ENCODE measurements at places on chromosomes 5 and 9.

DNA sequence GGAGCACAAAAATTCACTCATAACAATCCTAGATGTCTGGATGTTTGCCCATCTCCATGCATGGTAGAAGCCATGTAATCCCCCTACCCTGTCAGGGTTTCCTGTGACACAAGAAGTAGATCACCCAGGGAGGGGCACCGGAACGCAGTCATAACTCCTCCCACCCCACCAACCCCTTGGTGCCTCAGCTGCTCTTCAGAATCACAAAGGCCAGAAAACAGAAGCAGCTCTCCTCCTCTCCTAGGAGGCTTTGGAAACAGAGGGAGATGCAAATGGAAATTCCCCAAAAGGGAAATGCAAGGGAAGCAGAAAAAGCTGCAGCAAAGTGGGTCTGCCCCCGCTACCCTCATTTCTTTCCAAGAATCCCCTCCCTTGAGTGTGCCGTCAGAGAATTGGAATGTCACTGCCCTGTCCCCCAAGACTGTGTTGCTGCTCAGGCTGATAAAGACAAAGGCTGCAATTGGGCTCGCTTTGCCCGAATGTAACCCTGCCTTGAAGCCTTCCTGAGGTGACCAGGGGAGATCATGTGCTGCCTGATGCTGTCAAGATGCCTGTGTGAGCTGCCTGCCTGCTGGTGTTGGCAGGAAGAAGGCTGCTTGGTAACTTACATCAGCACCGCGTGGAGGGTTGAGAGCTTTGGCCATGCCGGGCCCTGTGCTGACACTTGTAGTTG, 65.5 kb upstream of the ABCA1 start:
- DNase-seq, result peak; percentile 52

- DNase-seq, result no peak
Measured at GRCh38 chr5:172194985-172195774, 1.2 kb downstream of the EFCAB9 start.

- DNase-seq, result no peak
Measured at GRCh38 chr5:141494761-141495452, 6.0 kb downstream of the PCDHGC5 start.

DNA sequence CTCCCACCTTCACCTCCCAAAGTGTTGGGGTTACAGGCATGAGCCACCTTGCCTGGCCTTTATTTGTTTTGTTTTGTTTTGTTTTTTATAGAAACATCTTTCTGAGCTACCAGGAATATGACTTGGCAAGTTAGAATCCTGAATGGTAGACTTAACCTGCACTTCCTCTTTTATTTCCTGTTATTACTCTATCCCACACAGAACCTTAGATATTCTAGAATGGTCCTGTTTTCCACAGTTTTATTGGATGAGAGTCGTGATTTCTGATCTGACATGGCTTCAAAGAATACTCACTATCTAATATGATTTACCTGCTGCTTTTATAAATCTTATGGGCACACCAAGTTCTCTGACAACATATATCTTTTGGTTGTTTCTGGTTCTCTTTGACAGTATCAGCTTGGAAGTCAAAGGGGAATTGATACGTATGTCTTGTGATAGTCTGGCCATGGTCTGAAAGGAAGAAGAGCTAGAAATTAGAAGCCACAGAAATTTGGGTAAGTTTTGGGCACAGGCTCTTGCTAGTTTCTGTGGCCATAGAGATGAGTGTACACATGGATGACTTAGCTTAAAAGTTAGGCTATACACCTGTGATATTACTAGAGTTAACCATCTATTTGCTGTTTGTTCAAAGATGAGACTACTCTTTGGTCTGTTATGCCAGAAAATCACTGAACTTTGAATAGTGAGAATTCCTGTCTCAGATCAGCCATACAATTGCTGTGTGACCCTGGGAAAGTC, 4.7 kb upstream of the PANK3 start:
- no peak for DNase-seq

- DNase-seq, result no peak
Measured at GRCh38 chr5:125200866-125201373, 454.5 kb upstream of the ZNF608 start.

DNA sequence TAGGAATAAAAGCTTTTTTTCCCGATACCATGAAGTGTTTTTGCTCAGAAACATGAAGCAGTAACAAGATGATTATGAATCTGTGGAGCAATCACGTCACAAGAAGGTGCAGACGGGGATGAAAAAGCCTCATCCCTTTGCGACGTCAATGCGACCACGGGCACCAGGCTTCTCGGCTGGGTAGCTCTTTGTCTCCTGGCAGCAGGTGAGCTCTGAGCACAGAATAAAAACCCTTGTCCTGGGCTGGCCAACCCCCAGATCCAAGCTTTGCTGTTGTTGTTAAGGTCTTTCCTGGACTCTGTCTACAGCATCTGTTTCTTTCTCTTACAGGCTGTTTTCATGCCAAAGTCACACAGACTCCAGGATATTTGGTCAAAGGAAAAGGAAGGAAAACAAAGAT, 113.8 kb downstream of the ANKRD18B start:
- DNase-seq, result no peak

DNA sequence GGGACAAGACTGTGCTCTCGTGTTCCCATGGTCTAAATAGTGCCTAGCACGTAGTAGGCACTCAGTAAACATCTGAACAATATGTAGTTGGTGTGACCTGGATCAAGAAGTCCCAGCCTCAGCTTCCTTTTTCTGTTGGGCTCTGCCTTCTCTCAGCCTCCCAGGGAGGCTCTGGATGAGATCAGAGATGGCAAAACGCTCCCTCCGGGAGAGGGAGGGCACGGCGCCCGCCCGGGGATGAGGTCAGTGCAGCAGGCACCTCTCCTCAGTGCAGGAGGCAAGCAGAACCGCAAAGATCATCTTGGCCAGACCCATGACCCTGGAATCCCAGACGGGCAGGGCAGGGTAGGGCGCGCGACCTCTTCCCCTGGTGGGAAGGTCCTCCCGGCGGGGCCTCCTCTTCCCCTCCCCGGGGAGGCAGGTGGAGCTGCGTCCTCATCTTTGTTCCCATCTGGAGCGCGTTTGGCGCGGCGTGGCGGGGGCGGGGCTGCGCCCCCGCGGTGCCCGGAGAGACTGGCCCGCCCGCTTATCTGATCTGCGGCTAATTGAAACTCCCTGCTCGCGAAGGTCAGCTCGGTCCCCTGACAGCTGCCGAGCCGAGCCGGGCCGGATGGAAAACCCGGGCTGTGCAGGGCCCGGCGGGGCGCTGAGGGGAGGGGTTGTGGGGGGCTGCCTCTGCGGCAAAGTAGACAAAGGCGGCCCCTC, 60.9 kb downstream of the CXXC5 start:
- no peak for DNase-seq

GRCh38 chr5:56527174-56527573, 288.2 kb upstream of the MAP3K1 start:
- no peak for DNase-seq

DNA sequence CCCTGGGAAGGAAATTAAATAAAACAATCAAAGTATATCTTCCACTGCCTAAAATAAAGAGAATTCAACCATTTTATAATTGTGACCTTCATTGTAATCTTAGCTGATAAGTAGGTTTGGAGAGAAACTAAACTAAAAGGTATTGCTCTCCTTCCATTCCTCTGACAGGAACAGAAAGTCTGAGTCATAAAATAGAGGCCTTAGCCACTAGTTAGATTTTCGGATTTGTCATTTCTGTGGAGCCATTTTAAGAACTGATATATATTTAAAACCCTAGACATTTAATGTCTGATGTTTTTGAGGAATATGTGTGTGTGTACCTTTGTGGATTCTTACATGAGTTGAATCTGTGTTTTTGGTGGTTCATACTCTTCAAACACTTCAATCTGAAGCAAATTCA, 11.8 kb upstream of the TMC1 start:
- DNase-seq, result peak; percentile 33

GRCh38 chr5:123717139-123717538, 205.2 kb downstream of the CSNK1G3 start:
- DNase-seq, result peak; percentile 60

- DNase-seq, result no peak
Measured at GRCh38 chr5:62263401-62263800, 42.6 kb upstream of the KIF2A start.

DNA sequence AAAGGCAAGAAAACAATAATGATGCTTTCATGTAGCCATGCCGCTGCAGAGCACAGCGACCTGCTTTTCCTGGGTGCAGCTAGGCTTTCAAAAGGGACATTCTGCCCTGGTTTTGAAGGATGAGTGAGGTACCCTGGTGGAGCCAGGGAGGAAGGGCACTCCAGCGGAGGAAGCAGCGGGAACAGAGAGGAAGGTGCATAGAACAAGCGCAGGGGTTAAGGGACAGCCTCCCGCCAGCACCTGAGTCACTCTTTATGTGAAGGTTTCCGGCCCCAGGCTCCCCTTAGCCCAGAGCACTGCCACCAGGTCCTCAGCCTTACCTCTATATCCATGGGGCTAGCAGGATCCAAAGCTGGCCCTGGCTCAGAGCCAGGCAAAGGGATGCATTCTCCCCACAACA, 221.1 kb downstream of the CDK5RAP2 start:
- DNase-seq, result no peak

DNA sequence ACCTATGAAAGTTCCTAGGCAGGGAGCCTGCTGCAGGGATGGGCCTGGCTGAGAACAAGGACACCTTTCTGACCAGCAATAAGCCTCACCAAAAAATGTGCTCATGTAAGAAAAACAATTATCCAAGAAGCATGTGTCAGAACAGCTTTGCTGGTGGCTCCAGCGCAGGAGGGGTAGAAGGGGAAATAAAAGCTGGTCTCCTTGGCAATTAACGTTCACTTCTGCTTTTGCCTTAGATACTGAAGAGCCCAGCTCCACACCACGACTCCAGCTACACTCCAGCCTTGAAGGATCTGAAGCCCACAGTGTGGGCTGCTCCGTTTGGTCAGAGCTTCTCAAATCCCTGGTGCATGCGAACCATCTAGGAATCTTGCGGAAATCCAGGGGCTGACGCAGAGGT, 107.6 kb upstream of the PHYKPL start:
- DNase-seq, result no peak

DNA sequence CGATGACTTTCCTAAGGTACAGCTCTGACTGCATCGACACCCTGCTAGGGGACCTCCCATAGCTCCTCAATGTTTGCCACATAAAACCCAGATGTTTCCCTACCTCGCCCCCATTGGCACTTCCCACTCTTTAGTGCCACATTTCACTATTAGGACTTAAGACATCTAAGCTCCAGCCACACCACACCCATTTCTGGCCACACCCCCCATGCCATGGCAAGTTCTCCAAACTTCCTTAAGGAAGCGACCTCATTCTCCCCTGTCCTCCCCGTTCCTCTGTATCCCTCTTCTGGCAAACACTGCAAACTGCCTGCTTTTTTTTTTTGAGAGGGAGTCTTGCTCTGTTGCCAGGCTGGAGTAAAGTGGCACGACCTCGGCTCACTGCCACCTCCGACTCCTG, 62.9 kb downstream of the USP20 start:
- peak; percentile 35 for DNase-seq

DNA sequence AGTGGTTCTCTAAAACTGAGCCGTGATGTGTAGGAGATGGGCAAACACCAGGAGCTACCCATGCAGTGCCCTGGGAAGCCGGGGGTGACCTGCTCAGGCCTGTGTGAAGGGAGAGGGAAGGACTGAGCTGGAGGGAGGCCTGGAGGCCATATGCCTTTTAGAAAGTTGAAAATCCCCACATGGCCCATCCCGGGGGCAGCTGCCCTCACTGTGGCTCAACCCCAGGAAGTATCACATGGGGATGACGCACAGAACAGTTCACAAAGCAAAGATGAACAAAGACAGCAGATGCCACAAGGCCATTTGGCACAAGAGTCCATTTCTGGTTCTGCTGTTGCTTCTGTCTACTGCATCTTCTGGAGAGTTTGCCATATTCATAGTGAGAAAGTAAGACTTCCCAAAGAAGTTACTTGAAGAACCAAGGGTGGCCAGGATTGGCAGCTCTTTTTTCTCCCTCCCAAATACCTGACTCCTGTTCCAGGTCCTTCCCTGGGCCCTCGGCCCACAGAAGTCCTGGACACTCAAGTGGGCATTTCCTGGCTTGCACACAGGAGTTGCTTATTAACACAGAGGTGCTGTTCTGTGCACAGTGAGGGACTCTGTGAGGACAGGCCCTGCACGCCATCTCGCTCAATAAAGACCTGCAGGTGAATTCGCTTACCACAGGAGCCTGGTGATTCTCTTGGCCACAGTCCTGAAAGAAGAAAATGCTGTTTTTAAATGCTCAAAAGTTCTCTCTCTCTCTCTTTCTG, 25.1 kb downstream of the ACSL6 start:
- DNase-seq, result peak; percentile 40

DNA sequence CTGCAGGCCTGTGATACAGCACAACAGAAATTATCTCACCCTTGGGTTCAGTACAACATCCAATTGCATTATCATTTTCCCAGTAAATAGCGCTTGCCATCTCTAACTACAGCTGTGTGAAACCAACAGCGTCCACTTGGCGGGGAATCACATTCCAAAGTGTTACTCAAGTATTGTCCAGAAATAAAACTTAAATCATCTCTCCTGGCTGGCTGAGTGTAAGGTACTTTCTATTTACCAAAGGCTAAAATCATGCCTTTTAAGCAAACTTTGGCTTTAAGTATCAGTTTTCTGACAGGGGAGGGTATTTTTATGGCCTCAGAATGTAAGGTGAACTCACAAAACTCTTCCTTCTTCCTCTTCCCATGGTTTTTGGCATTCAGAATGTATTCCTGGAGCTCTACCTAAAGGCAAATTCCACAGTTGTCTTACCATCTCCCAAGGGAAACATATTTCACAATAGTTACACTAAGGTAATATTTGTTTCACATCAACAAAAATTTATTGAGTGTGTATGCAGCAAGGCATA, 205.6 kb upstream of the MPDZ start:
- DNase-seq, result no peak

DNA sequence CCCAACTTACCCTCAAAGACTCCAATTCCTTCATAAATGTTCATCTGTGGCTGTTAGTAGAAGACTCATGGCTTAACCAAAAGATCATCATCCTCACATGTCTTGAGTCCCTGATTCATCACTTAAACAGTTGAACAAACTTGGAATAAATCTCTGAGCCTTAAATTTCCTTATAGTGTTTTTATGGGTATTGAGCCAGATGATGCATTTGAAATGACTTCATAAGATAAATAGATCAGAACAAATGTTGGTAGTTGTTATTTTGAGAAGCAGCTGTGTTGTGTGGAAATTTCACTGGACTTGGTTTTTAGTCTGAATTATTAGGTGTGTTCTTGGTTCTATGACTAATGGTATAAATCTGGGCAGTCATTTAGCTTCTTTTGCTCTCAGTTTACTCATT, 236.2 kb downstream of the NNT start:
- DNase-seq, result peak; percentile 63

DNA sequence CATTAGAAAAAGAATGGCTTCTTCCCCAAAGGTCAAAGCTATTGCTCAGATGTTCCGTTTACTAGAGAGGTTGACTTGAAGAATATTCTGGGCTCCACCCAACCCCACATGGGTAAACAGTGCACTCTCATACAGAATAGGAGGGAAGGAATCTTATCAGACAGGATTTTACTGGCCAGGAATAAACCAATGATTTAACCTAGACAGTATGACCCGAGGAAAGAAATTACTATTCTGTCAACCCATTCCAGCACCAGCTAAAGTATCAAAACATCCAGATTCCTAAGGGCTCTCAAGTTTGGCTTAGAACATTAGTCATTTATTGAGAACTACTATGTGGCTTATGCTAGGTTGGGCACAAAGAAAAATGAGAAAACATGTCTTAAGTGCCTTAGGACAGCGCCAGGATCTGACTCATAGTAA, 493.6 kb upstream of the KLF4 start:
- DNase-seq, result peak; percentile 4

Measured in HT1080 (cell line).